Cardiac fibroblast (primary cell): ENCODE measurements at places on chromosomes 4 and X.

DNA sequence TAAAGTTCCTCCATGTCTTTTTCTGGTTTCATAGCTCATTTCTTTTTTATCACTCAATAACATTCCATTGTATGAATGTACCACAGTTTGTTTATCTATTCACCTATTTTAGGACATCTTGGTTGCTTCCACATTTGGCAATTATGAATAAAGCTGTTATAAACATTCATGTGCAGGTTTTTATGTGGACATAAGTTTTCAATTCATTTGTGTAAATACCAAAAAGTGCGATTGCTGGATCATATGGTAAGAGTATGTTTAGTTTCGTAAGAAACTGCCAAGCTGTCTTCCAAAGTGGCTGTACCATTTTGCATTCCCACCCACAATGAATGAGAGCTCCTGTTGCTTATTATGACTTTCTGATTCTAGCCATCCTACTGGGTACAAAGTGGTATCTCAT, 36.3 kb upstream of the ZFX start:
- DNase-seq = no peak

- peak; percentile 90 for DNase-seq
Observed at GRCh38 chrX:118726887-118727685, at the start of gene IL13RA1. TSS of gene IL13RA1 (plus strand) at chrX:118727606. CDS start at chrX:118727639, 33 bp downstream.

DNA sequence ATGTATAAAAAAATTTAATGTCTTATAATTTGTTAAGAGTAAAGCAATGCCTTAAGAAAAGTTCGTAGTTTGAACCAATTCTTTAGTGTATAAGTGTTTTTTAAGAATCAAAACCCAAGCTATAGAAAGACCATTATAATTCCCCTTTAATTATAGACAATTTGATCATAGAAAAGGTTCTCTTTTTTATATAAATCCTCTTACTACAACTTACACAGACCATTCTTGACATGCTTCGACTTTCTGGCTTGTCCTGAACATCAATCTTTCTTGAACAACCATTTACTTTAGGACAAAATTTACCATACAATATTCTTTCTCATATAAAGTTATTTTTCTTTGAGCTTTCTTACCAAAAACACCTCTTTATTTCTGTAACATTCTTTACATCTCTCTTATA, 330.5 kb upstream of the SPANXN1 start:
- DNase-seq = no peak

GRCh38 chr4:70298051-70298450, 36.7 kb upstream of the CABS1 start:
- no peak for DNase-seq

DNA sequence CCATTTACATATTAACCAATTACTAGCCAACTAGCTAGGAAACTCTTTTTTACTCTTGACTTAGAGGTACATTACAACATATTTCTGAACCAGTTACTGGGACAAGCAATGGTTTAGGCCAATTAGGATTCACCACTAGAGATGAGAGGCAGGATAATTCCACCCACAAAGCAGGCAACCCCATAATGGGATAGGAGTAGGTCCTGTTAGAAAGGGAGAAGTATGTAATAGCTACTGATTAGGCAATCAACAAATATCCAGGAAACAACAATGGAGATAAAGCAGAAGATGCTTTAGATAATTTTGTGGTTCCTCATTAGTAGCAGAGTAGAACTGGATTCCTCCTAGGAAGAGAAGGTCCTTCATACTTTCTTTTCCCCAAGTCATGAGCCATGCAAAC, 173.8 kb upstream of the GLRA2 start:
- DNase-seq = no peak

GRCh38 chr4:71126719-71127118, 133.3 kb downstream of the DCK start:
- DNase-seq = peak; percentile 58

- DNase-seq = no peak
Observed at GRCh38 chrX:63551856-63552255, 200.7 kb upstream of the SPIN4 start.

- DNase-seq = no peak
Observed at GRCh38 chr4:177401658-177402273, 40.5 kb downstream of the AGA start.

DNA sequence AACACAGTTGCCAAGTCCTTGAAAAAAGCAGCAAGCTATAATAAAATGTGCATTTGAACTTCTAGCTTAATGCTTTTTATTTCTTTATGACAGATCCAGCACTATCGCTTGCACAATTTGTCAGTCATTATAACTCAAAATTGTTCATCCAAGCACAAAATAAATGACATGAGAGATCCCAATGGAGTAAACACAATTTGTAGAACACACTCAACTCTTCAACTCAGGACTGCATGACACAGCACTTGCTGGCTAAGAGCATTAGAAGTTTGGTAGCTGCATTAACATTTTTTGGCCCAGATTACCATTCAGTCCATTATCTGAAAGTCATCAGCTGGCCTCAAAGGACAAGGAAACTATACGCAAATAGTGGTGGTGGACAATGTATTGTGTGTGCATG, 530.1 kb downstream of the INPP4B start:
- no peak for DNase-seq

DNA sequence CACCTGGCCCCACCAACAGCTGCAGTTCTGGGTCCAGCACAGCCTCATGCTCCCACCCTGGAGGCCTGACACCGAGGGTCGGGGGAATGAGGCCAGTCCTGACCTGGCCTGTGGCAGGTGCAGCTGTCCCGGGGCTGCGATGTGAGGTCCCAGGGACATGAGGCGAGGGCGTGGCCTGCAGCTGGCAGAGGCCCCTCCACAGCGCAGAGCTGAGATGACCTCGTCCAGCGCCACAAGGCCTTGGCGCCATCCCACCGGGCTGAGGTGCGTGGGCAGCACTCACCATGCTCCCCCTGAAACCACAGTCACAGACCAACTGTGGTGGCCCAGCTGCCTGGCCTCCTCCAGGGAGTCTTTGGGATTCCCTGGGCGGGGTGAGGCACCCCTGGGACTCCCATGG, 26.6 kb upstream of the ADRA2C start:
- DNase-seq = no peak

DNA sequence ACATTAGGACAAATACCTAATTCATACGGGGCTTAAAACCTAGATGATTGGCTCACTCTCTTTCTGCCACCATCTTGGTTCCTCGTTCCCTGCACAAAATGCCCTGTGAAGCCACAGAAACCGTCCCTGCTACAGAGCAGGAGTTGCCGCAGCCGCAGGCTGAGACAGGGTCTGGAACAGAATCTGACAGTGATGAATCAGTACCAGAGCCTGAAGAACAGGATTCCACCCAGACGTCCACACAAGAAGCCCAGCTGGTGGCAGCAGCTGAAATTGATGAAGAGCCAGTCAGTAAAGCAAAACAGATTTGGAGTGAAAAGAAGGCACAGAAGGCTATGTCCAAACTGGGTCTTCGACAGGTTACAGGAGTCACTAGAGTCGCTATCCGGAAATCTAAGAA, 34.3 kb downstream of the TRIM61 start:
- DNase-seq = no peak

GRCh38 chrX:85517994-85518718, 138.7 kb upstream of the POF1B start:
- DNase-seq = no peak
